ENCODE measurements at places on chromosomes 1 and 21. TPM values are rescaled to one million over a fixed set of nuclear protein-coding genes. Genes with fewer than 3 reads are reported as not detected.

The DCST2 gene
- 0.16 TPM for total RNA-seq

The APCS gene
- not detected for total RNA-seq

The EVA1B gene
- 16.3 TPM for total RNA-seq

- no peak for DNase-seq
Observed at GRCh38 chr1:221510793-221511503, 230.9 kb downstream of the DUSP10 start.

- DNase-seq: no peak
Observed at GRCh38 chr21:21851657-21852056, 853.4 kb downstream of the NCAM2 start.

DNA sequence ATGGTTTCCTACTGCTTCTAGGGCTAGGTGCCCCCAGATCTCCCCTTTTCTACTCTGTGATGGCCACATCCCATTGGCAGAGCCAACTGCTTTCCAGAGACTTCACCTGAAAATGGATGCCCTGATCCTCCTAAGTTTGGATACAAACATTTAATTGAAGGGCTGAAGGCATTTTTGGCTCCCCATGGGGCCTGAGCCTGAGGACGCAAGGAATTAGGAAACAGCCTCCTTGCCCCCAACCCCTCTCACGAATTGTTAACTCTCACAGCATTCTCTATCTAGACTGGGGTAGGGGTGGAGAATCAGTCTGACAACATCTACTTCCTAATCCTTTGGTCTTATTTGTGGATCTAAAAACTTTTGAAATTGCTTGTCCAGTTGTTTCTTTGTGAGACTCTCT is 108.5 kb upstream of the KCNK2 start:
- no peak for DNase-seq

DNA sequence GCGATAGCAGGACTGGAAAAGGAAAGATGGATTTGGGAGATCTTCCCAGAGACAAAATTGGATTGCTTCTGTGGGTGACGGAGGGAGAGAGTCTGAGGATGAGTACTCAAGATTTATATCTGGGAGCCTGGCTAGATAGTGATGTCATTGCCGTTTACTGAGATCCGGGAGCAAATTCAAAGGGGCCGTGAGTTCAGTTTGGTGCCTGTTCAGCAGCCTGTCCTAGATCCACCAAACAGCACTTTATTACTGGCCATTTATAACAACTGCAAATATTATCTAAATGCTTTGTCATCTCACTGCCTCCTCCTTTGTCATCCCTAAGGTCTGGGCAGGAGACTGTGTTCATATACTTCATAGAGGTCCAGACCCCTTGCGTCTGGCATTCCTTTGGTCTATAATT is 29.2 kb downstream of the MAPKAPK2 start:
- DNase-seq: no peak

GRCh38 chr1:207045453-207045852 is 5.6 kb downstream of the YOD1 start:
- DNase-seq: no peak

DNA sequence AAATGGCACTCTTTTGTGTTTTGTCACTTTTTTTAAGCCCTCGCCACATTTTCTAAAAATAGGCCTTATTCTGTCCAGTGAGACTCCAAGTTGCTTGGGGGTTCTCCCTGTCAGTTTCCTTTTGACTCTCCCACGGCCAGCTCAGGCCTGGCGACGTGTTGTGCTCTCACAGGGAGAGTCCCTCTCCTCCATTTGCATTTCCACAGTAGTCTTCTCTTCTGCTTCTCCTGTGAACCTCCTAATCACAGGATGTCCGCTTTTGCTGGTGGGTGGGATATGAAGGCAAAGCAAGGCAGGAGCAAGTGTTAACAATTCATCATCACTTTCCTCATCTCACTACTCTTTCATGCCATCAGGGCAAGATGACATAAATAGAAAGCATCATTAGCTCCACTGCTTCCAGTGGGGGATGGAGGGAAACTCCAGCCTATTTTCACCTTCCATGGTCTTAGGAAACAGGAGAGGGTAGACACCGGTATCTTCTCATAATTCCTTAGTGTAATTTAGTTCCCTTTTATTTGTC is 99.8 kb downstream of the INTS7 start:
- no peak for DNase-seq

- no peak for DNase-seq
Observed at GRCh38 chr21:26941421-26941820, 25.5 kb downstream of the ADAMTS5 start.

DNA sequence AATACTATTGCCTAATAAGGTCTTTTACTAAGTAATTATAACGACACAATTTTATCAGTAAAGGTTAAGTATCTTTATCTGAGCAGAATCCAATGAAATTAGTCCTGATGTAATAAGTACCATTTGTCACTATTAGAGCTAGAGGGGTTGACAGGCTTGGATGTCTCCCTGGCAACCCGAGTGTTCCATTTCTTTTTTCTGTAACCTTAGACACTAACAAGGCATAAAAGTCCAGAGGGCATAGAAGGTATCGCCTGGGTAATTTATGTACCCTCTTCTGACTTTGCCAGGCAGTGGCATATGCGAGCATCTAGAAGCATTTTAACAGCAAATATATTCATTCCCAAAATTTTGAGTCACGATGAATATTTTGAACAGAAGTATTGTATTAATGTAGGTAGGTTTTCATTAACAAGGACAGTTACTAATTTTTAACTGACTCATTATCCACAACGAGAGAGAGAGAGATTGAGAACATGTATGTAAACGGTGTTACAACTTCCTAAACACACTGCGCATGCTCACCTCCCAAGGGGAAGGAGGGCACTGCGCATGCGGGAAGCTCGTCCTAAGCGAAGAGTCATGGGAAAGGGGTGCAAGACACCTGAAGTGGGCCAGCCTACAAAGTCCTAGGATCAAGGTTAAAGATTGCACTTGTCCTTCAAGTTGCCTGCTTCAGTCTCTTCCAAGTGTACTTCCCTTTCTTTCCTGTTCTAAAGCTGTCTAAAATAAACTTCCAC is 423.9 kb downstream of the DSCAM start:
- DNase-seq: no peak

DNA sequence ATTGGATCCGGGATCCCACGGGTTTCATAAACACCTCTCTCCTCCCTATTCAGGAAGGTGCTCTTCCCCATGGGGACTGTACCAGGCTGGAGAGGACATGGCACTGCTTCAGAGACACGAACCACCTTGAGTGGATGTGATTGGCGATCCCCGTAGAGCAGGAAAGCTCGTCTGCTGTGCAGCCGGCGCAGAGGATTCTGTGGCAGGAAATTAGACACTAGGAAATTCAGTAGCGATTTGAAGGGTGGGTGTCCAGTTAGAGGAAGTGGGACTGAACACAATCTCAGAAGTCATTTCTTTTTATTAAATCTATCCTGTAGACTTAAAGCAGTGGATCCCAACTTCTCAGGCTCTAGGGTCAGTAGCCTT is 767 bp downstream of the PDIK1L start:
- no peak for DNase-seq

GRCh38 chr1:214990619-214991018 is 91.9 kb upstream of the KCNK2 start:
- DNase-seq: no peak

GRCh38 chr1:232221802-232222499 is 408.0 kb downstream of the SIPA1L2 start:
- DNase-seq: no peak

DNA sequence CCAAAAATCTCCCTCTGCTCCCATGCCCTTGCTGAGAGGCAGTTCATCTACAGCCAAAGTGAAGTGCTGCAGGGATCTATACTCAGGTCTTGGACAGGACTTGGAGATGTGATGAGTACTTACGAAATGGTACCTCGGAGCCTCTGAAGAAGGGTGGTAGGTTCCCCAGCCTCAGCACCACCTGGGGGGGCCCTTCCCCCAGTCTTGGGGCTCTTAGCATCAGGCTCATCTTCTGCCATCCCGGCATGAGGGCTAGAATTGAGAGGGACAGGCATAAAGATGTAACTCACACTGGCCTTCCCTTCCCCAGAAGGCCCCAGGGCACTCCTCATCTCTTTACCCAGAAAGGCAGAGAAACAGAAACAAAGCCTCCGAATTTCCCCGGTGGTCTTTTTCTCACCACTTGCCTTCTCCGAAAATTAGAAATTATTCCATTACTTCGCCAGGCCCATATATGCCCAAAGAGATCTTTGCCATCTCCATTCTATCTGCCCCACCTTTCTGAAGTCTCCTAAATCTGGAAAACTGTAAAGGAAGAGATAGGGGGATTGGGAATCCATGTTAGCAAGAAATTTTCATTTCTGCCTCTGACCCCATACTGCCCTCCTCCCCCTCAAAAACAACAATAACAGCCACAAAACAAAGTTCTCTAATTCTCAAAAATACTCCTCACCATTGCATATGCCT is 827 bp downstream of the RFX5 start:
- no peak for DNase-seq
